ENCODE measurements at places on chromosomes 3 and 15.

DNA sequence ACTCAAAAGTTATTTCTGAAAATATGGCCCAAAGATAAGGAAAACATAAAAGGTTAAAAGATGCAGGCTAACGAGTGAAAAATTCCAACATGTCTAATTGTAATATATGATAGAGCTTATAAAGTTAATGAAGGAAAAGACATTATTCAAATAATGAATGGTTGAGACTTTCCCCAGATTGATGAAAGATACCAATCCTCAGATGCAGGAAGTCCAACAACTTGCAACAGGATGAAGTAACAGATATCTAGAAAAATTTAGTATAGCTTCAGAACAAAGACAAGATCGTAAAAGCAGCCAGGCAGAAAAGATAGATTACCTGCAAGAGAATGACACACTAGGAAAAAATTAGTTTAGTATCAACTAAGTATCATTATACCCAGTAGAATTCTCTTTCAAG is 546.4 kb upstream of the PPP2R3A start:
- no peak for DNase-seq

- DNase-seq, result no peak
Observed at GRCh38 chr3:70565861-70566260, 253.4 kb upstream of the MDFIC2 start.

GRCh38 chr15:63765338-63765737 is 68.4 kb downstream of the HERC1 start:
- no peak for DNase-seq

DNA sequence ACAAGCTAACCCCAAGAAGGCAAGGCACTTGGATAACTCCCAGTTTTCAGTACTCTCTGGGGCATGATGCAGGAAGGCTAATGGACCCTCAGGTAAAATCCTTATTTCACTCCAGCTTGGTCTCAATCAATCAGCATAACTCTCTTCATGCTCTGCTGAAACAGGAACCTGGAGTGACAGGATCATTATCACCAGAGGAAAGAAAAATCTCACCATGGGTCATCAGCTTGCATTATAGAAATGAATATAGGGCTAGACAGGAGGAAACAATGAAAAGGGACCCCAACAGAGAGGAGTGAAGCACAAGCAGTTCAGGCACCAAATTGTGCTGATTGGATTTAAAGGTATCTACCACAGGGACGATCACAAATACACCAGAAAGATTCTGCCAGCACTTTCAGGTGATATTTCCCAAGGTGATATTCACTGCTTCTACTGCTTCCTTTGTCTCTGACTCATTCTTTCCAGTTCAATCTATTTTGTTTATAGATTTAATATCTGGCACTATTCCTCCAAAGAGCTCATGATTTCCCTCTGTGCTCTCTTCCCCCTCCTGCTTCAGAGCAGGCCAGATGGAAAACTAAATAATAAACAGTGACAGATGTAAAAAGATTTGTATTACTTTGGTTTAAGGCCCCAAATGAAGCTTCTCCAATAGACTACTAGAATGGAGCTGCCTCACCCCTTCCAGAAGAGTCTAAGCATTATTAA is 22.9 kb upstream of the THUMPD3 start:
- no peak for DNase-seq

DNA sequence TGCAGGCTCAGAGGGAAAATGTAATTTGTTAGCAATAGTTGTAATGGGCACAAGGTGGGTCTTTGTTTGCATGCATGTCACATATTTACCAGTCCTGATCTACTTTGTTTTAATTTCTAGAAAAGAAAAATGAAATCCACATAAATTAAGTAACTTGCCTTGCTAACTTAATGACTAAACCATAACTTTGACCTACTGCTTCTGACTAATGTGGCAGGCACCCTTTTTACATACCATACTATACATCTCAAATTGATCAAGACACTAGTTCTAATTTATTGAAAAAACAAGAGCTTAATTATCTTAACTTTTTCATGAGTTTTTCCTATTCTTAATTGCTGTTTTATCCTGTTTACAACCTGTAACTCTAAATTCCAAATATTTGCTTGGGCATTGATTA is 93.2 kb downstream of the ATP11B start:
- no peak for DNase-seq

DNA sequence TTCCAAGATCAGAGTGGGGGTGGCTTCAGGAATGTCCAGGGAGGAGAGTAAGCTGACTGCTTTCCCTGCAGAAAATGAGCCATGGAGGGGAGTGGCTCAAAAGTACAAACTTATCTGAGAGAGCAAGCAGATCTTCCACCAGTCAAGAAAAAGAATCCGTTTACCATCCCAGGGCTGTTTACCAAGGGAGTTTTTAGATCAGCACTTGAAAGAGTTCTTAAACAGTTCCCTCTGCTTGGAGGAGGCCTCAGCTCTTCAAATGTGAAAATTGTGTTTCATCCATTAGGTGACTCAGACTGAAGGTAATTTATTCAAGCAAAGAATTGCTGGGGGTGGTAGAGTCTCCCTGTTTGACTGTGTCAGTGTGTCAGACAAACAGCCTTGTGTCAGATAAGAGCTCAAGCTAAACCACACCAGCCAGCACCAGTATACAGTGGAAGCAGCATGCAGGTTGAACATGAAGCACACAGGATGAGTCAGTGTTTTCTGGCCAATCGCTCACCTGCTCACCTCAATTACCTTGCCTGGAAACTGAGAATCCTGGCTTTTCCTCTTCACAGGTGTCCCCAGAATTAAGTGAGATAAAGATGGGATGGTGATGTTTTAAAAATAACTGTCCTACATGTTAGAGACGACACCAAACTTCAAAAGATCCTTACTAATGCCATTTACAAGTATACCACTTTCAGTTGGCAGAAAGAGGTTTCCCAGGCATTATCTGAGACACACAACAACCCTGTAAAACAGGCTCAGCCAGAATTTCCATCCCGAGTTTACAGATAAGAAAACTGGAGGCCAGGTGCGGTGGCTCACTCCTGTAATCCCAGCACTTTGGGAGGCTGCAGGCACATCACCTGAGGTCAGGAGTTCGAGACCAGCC is 21.7 kb downstream of the SH3BP5 start:
- peak; percentile 38 for DNase-seq

DNA sequence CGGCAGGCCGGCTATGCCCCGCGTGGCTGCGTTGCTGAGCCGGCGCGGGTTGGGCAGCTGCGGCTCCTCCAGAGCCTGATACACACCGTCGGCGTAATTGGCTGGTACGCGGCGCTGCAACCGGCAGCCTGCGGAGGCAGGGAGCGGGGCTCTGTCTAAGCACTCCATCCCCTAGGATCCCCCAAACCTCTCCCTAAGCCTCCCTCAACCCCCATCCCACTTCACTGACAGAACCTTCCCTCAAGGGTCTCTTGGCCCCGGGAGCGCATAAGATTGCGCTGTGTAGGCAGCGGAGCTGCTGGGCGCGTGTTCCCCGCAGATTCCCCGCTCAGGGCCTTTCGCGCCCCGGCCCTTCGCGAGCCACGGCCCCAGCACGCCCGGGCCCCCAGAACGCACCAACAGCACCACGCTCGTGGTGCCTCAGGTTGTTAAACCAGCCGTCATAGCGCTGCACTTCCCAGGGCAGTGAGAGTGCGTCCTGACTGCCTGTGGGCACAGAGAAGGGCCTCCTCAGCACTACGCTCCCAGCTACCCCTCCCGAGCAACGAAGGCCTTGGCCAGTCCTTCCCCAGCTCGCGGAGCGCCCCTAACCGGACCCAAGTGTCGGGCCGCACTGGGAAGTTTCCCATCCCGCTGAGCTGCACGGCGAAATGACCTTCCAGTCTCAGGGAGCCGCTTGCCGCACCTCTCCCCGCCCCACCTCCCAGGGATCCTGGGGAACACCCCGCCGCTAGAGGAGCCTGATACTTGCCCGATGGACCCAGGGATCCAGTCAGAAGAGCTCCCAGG is 1.2 kb downstream of the DUOX2 start:
- no peak for DNase-seq

GRCh38 chr15:40306908-40307307 is 827 bp downstream of the PLCB2 start:
- no peak for DNase-seq

DNA sequence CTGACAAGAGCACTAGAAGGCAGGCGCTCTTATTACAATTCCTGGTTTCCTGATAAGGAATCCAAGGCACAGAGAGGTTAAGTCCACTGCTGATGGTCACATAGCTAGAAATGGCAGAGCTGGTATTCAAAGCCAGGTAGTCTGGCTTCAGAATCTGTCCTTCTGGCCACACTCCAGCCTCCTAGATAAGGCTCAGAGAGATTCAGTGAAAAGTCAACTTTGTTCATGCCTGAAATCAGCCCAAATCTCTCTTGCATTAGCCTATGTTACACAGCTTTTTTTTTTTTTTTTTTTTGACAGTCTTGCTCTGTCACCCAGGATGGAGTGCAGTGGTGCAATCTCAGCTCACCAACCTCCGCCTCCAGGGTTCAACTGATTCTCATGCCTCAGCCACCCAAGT is 21.1 kb upstream of the CMTM8 start:
- DNase-seq, result no peak

DNA sequence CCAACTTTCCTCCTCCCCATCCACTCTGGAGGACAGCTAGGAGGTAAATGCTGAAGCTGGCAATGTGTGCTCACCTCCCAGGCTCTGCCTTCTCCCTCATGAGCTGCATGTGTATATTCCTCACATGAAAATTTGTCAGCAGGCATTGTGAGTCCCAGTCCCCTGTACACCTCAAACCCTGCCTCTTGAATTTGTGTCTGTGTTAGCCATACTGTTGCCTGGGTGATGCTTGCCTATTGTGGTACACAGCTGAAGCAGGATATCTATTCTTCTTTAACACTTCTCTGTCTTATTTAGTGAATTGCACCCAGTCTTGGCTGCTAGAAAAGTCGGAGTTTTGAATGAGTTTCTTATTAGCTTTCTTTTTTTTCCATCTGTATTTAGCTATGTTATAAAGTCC is 586.0 kb upstream of the TGFBR2 start:
- no peak for DNase-seq

DNA sequence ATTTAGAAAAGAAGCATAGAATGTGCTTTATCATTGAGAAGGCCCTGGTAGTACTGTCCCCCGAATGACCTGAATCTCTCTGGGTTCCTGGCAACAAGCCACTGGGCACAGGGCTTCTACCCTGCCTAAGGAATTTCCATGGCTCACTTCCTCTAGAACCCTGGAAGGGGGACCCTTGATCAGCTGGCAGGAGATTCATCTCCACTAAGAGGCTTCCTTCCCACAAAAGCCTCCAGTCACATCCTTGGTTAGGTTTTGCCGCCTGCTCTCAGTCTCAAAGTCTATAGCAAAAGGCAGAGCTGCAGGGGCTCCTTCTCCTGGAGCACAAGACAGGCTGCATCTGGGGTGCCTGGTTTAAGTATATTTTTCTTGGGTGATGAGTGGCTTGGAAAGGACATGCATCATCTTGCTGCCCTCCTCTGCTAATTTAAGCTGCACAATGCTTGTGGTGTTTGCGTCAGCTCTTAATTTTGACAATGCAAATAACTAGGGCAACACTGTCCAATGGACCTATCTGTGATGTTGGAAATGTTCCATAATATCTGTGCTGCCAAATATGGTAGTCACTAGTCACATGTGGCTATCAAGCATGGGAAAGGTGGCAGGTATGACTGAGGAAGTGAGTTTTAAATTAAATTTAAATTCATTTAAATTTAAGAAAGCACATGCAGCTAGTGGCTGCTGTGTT is 33.4 kb upstream of the RARRES1 start:
- DNase-seq, result no peak

- no peak for DNase-seq
Observed at GRCh38 chr3:177978946-177979345, 557.3 kb upstream of the KCNMB2 start.

All from H54 (cell line).